RPMI8226 (cell line): ENCODE measurements at places on chromosomes 6 and 20.

DNA sequence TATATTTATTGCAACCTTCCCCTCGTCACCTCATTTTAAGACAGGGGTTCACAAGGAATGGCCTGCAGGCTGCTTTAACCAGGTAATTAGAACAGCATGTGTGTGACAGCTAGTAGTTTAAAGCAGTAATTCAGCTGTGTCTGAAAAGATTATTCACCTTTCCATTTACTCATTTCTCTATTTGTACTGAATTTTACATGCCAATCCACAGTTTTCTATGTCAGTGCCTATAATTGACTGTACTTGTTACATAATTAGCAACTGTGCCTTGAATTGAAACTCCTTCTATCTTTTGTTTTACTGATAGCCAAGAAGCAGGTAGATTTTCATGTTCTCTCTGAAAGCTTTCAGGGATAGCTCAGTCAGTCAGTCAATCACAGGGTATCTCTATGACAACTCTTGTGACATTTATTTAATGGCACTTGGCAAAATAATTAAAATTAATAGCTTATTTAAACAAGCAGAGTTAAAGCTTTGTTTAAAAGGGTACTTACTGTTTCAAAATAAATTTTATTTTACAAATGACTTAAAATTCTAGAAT is 214.0 kb downstream of the ZFAND3 start:
- no peak for DNase-seq

DNA sequence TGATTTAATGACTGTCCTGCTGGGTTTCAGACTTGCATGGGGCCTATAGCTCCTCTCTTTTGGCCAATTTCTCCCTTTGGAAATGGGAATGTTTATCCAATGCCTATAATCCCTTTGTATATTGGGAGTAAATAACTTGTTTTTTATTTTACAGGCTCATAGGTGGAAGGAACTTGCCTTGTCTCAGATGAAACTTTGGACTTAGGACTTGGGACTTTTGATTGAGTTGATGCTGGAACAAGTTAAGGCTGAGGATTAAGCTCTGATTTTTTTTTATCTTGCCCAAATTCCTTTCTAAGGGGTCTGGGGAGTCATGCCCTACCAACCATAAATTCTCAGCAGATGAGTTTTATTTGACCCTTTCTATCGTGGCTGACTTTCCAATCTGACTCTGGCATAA is 23.5 kb downstream of the WDR27 start:
- no peak for DNase-seq

GRCh38 chr6:119829006-119829405 is 479.4 kb upstream of the MAN1A1 start:
- DNase-seq = no peak

GRCh38 chr6:82196161-82196560 is 51.4 kb downstream of the IBTK start:
- DNase-seq = no peak

- DNase-seq = no peak
Measured at GRCh38 chr20:58606184-58606583, 44.9 kb upstream of the STX16 start.

DNA sequence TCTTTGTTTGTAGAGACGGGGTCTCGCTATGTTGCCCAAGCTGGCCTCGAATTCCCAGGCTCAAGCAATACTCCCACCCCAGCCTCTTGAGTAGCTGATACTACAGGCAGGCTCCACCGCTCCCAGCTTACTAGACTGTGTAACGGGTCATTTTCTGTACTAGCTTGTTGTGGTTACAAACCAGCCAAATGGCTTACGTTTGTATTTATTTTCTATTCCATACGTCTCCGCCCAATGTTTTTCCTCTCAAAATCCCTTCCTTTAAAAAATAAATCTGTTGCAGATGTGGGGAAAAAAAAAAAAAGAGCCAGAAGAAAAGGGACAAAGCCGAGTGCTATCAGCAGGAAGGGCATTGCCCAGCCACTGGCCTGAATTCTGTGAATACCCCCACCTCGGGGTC is 41.6 kb downstream of the PRND start:
- no peak for DNase-seq

- DNase-seq = no peak
Measured at GRCh38 chr6:113414511-113414910, 442.6 kb upstream of the MARCKS start.

DNA sequence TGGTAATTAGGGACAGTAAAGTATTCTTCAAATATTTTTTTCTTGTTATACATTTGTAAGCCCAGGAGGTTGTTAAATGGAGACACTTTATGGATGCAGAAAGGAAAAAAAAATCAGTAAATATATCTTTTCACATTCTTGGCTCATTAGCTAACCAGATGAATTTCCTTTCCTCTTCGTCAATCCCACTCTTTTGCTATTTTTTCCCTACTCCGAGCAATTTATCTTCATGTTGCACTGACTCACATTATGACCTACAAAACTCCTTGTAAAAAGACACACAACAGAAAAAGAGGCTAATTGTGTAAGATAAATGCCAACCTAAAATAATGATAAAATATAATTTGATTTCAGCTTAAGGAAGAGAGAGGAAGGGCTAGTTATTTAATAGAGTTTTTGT is 472.9 kb upstream of the ZNF337 start:
- DNase-seq = no peak

GRCh38 chr6:156820089-156820798 is 43.1 kb downstream of the ARID1B start:
- no peak for DNase-seq
